ENCODE measurements at places on chromosomes 2 and 18. TPM values are rescaled to one million over a fixed set of nuclear protein-coding genes. Genes with fewer than 3 reads are reported as not detected.

DNA sequence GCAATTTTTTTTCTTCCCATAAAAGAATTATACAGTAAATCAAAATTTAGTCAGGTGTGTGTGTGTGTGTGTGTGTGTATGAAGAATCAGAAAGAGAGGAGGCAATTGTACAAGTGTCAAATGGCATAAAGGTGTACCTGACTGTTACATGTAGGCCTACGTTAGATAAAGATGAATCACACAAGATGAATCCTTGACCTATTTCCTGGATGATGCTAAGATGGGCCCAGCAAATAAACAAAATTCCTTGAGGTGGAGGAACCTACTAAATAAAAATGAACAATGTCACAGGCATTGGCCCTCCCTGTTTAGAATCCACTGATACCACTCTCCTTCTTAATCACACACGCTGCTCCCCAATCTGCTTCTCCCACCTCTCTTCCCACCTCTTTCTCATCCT lies 79.7 kb upstream of the LRATD1 start:
- H3K4me1 ChIP-seq = no peaks in the 10 kb centered on the region
- H3K4me3 ChIP-seq = no peak overlapping the region
- H3K27me3 ChIP-seq = no peaks in the 10 kb centered on the region

The DNAH7 gene
- 0.89 TPM for total RNA-seq

- no peak overlapping the region for H3K27ac ChIP-seq
- no peak for DNase-seq
- no peak overlapping the region for H3K4me3 ChIP-seq
- H3K4me1 ChIP-seq = no peaks in the 10 kb centered on the region
- H3K36me3 ChIP-seq = no peaks in the 10 kb centered on the region
- no peaks in the 10 kb centered on the region for H3K27me3 ChIP-seq
Measured at GRCh38 chr2:6928452-6928851, 11.2 kb downstream of the RNF144A start.

GRCh38 chr2:33230195-33230594 lies 246.3 kb upstream of the RASGRP3 start:
- no peak for DNase-seq
- peaks cover 7% of the 10 kb centered on the region for H3K36me3 ChIP-seq
- H3K4me3 ChIP-seq = no peak overlapping the region
- H3K27me3 ChIP-seq = no peaks in the 10 kb centered on the region
- no peaks in the 10 kb centered on the region for H3K4me1 ChIP-seq

DNA sequence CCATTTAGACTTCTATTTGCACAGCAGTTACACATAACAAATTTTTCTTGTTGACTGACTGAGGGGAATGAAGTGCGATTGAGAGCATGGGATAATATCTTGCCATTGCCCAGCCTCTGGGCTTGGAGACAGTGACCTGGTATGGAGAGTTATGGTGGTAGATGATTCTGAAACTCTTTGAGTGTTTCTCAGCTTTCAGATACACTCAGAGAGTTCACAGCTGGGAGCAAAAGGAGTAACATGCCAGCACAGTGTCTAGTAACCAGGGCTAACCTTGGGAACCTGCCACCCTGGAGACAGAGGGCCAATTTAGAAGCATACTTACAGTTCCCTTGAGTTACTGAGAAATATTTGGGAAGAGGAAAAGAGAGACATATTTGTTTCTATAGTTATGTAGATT lies 1099.3 kb upstream of the CELF4 start:
- DNase-seq = no peak
- no peaks in the 10 kb centered on the region for H3K4me1 ChIP-seq
- H3K27me3 ChIP-seq = no peaks in the 10 kb centered on the region
- no peaks in the 10 kb centered on the region for H3K36me3 ChIP-seq
- no peak overlapping the region for H3K4me3 ChIP-seq
- H3K27ac ChIP-seq = no peak overlapping the region

All from GM23248 (cell line).